ENCODE measurements at places on chromosomes 16 and 17.

- no peak for DNase-seq
Measured at GRCh38 chr17:1625581-1625980, 3.1 kb downstream of the SLC43A2 start.

- peak; percentile 55 for DNase-seq
Measured at GRCh38 chr17:74457146-74457819, 9.2 kb upstream of the CD300A start.

GRCh38 chr17:80968602-80969029, 23.0 kb upstream of the CHMP6 start:
- no peak for DNase-seq

DNA sequence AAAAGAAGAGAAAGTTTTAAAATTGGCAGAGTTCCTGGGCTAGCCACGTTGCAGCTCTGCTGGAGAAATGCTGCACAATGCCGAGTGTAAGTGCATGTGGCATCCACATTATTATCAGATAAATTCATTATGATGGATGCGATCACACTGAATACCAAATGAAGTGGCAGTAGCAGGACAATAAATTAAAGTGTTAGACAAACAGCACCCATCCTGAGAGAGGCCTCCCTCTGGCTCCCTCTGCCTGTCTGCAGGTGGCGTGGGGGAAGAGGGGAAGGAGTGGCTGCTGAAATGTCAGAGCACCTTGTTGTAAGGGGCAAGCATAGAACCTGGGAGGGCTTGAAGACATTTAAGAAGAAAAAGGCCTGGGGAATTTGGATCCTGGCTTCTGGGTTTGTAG, 324.1 kb downstream of the HAPSTR1 start:
- no peak for DNase-seq

GRCh38 chr16:17439580-17439979, 31.2 kb downstream of the XYLT1 start:
- no peak for DNase-seq

DNA sequence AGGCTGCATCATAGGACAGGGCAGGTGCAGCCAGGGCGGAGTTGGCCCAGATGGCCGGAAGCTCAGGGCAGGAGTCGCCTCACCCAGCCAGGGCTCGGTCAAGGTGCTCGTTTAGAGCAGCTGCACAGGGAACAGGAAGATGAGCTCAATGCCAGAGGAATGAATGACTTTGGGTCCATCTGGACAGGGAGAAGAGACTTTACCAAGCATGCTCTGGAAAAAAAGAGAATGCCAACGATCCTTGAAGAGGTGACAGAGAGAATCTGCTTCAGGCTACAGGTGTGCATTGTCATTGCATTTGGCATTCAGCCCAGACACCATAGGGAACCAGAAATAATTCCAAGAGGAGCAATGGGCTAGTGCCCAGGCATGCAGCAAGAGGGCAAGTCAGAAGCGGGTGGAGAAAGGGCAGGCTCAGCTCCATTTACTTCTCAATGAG, 6.7 kb upstream of the MPP3 start:
- DNase-seq = no peak

- no peak for DNase-seq
Measured at GRCh38 chr17:33229499-33229898, 63.6 kb downstream of the ASIC2 start.

Data from EL (cell line).